Activated CD8-positive, alpha-beta memory T cell treated with anti-CD3 and anti-CD28 coated beads, Interleukin-2, amount 10 ng/mL, durations not matched to agents 7 days and 5 days (primary cell): ENCODE measurements at places on chromosomes 3 and 15. TPM values are rescaled to one million over a fixed set of nuclear protein-coding genes. Genes with fewer than 3 reads are reported as not detected.
A peak's percentile ranks its signal among the peaks of the same experiment; 100 is the strongest.

GRCh38 chr15:99253381-99254090, 2.3 kb downstream of the LRRC28 start:
- H3K4me3 ChIP-seq = peak overlapping the region; percentile 22
- no peaks in the 10 kb centered on the region for H3K27me3 ChIP-seq
- H3K36me3 ChIP-seq = peaks cover 19% of the 10 kb centered on the region
- peak overlapping the region; percentile 3 for H3K27ac ChIP-seq
- peaks cover 30% of the 10 kb centered on the region for H3K4me1 ChIP-seq
- no peak for DNase-seq

- no peaks in the 10 kb centered on the region for H3K4me1 ChIP-seq
- H3K36me3 ChIP-seq = no peaks in the 10 kb centered on the region
- no peak for DNase-seq
- no peak overlapping the region for H3K4me3 ChIP-seq
- H3K27ac ChIP-seq = no peak overlapping the region
Measured at GRCh38 chr3:64184621-64185020, 40.6 kb downstream of the PRICKLE2 start.

GRCh38 chr3:123344175-123344906, 104.5 kb downstream of the ADCY5 start:
- no peak overlapping the region for H3K4me3 ChIP-seq
- peaks cover 21% of the 10 kb centered on the region for H3K27me3 ChIP-seq
- H3K36me3 ChIP-seq = no peaks in the 10 kb centered on the region
- peak; percentile 72 for DNase-seq
- H3K27ac ChIP-seq = peak overlapping the region; percentile 13

DNA sequence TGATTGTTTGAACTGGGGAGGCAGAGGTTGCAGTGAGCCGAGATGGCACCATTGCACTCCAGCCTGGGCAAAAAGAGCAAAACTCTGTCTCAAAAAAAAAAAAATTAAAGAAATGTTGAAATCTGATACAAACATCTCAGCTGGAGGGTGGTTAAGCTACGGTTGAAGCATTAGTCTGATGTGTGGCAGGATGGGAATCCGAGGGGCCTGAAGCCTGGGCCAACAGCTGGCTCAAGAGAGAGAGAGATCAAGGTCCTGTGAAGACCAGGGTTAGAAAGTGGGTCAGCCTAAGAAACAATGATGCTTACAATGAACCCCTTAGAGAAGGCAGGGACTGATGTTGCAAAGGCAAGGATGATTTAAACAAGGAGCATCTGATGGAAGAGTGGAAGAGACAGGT, 69.8 kb downstream of the CD200R1L start:
- H3K27ac ChIP-seq = no peak overlapping the region
- no peak for DNase-seq
- peaks cover 3% of the 10 kb centered on the region for H3K27me3 ChIP-seq
- H3K36me3 ChIP-seq = no peaks in the 10 kb centered on the region

DNA sequence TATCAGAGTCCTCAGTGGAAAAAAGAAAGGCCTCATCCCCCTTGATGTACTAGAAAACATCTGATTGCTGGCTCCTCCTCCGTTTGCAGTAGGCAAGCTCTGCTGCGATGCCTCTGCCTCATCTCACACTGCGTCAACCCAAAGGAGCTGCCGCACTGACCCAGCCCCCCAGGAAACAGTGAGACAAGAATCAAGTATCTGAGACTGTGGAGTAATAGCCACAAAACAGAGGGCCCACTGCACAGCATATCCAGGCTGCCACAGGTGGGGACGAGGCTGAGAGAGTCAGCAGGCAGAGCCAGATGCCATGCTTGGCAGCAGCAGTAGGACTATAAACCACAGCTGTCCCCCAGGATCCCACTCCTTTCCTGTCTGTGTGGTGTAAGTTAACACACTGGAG, 165.9 kb downstream of the STAC start:
- no peak overlapping the region for H3K27ac ChIP-seq
- no peaks in the 10 kb centered on the region for H3K4me1 ChIP-seq

DNA sequence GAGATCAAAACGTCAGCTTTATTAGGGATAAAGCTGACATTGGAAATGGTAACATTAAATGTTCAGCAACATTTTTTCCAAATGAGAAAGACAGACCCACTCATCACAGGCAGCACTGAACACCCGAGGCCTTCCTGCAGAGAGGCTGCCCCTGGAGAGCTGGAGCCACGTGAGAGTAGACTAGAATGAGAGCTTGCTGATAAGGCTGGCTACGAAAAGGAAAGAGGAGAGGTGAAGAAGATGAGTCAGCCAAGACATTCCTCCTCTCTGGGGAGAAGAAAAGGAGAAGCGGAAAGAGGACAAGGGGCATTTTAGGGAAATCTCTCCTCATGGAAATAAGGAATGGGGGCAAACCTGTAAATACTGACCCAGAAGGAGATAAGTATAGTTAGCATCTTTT, 7.3 kb downstream of the CYP19A1 start:
- H3K4me1 ChIP-seq = peaks cover 1% of the 10 kb centered on the region
- H3K36me3 ChIP-seq = no peaks in the 10 kb centered on the region
- no peak overlapping the region for H3K4me3 ChIP-seq
- no peak overlapping the region for H3K27ac ChIP-seq
- DNase-seq = no peak

DNA sequence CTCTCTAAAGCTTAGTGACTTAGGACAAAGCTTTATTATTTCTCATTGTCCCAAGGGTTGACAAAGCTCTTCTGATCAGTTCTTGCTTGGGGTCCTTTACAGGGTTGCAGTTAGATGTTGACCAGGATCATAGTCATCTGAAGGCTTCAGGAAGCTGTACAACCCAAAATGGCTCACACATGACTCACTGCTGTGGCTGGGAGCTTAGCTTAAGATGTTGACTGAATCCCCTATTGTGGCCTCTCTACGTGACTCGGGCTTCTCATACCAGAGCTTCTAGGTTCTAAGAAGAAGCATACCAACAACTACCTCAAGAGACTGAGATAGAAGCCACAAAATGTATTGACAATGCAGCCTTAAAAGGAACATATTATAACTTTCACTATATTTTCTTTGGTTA, 569.6 kb upstream of the ROBO2 start:
- H3K4me1 ChIP-seq = no peaks in the 10 kb centered on the region
- no peak for DNase-seq
- no peak overlapping the region for H3K4me3 ChIP-seq
- H3K27me3 ChIP-seq = no peaks in the 10 kb centered on the region

DNA sequence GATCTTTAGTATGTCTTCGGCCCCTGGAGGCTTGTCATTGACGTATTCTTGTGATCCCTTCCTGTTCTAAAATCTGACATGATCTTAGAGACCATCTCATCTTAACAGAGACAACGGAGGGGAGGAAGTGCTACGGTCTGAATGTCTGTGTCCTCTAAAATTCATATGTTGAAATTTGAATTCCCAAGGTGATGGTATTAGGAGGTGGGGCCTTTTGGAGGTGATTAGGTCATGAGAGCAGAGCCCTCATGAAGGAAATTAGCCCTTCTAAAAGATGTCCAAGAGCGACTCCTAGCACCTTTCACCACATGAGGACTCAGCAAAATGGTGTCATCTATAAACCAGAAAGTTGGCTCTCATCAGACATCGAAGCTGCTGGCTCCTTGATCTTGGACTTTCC, 233.2 kb upstream of the CMC1 start:
- peak overlapping the region; percentile 57 for H3K27ac ChIP-seq
- H3K4me1 ChIP-seq = no peaks in the 10 kb centered on the region
- no peak for DNase-seq
- H3K4me3 ChIP-seq = no peak overlapping the region

Gene MON1A
- total RNA-seq = 13.0 TPM

Gene NANOGP8
- not detected for total RNA-seq

Gene ASB14
- total RNA-seq = not detected

Gene PARP15
- total RNA-seq = 36.1 TPM

Gene ERICH6
- not detected for total RNA-seq

Gene CFAP20DC
- total RNA-seq = 1.4 TPM

Gene P3H2
- total RNA-seq = not detected
